ENCODE measurements at places on chromosomes 1 and 21. TPM values are rescaled to one million over a fixed set of nuclear protein-coding genes. Genes with fewer than 3 reads are reported as not detected.

The SUSD4 gene
- 4.8 TPM for total RNA-seq

DNA sequence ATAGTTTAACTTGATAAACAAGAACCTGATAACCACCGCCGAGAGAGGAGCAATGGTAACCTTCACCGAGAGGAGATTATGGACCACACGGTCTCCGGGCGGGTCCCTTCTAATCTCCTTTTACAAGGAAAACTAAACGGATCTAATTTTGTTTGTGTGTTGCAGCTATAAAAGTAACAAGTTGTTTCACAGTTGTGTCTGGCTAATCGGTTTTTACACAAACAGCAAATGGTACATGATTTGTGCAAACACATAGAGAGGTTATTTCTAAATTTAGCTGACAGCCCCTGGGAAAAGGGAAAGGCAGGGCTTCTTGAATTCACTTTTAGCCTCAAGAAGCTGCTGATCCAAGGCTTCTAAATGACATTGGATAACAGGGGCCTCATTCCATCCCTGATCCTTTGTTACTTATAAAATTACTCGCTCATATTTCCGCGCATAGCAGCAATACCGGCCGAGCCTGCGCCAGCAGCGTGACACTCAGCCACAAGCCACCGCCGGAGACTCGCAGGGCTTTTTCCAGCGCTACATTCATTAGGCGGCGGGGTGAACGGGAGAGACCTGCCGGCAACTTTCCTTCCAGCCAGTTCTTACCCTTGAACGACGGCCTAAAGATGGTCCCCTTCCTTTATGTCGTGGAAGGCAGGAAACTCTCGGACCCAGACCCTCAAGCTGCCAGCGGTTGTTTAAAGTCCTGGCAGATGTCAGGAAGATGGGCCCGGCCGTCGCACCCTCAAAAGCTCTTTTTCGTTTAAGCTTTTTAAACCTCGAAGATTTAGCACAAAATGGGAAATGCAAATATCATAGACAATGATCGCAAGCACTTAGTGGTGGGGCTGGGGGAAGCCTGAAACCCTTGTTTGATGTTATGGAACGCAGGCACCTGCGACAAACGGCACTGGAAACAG, 4.4 kb downstream of the FOXD3 start:
- DNase-seq, result no peak
- peaks cover 39% of the 10 kb centered on the region for H3K4me1 ChIP-seq
- peak overlapping the region; percentile 54 for H3K27ac ChIP-seq
- H3K27me3 ChIP-seq, result peaks cover 72% of the 10 kb centered on the region
- peaks cover 5% of the 10 kb centered on the region for H3K36me3 ChIP-seq
- H3K4me3 ChIP-seq, result peak overlapping the region; percentile 44

DNA sequence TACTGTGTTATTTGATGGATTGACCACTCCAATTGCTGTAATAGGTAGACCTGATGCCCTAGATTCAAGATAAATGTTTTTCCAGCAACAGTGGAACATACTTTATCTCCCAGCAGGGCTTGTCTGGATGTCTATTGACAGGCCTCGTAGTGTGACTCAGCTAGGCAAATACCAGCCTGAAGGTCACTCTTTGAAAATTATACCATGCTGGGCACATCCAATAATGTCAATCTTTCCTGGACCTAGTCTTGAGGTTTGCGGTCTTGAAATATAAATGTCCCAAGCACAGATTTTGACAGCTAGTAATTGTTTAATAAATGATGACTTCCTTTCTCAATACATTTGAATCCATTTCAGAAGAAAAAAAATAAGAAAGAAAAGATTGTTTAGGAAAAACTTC, 1138.0 kb upstream of the TMPRSS15 start:
- H3K36me3 ChIP-seq, result no peaks in the 10 kb centered on the region
- H3K4me1 ChIP-seq, result no peaks in the 10 kb centered on the region
- no peak overlapping the region for H3K4me3 ChIP-seq
- DNase-seq, result no peak
- H3K27ac ChIP-seq, result no peak overlapping the region

The ZNF672 gene
- total RNA-seq, result 56.9 TPM

DNA sequence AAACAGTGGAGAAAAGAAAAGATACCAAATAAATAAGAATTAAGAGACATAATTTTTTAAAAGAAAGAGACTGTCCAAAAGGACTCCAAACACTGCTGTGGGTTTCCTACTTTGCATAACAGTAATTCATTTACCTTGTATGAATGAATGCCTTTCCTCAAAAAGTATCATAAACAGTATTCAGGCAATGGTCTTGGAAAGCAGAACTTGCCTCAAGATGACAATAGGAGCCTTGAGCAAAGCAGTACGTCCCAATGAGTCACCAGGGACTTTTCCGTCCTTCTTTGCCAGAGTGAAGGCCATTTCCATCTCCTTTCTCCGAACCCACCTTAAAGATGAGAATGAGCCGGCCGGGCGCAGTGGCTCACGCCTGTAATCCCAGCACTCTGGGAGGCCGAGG, 186.4 kb downstream of the ZBTB18 start:
- no peak for DNase-seq
- H3K4me1 ChIP-seq, result peaks cover 18% of the 10 kb centered on the region
- no peak overlapping the region for H3K4me3 ChIP-seq
- H3K36me3 ChIP-seq, result no peaks in the 10 kb centered on the region
- H3K27me3 ChIP-seq, result no peaks in the 10 kb centered on the region

The UBE2U gene
- not detected for total RNA-seq

The SLC26A9 gene
- total RNA-seq, result not detected

- peaks cover 2% of the 10 kb centered on the region for H3K27me3 ChIP-seq
- H3K27ac ChIP-seq, result peak overlapping the region; percentile 44
- H3K36me3 ChIP-seq, result no peaks in the 10 kb centered on the region
- peaks cover 2% of the 10 kb centered on the region for H3K4me1 ChIP-seq
- DNase-seq, result no peak
These were observed 38.4 kb downstream of the ADAMTS1 start for GRCh38 chr21:26806801-26807295.

GRCh38 chr1:3133686-3134085, 64.7 kb downstream of the PRDM16 start:
- H3K4me1 ChIP-seq, result no peaks in the 10 kb centered on the region
- DNase-seq, result no peak
- H3K36me3 ChIP-seq, result no peaks in the 10 kb centered on the region
- H3K4me3 ChIP-seq, result no peak overlapping the region
- no peak overlapping the region for H3K27ac ChIP-seq

DNA sequence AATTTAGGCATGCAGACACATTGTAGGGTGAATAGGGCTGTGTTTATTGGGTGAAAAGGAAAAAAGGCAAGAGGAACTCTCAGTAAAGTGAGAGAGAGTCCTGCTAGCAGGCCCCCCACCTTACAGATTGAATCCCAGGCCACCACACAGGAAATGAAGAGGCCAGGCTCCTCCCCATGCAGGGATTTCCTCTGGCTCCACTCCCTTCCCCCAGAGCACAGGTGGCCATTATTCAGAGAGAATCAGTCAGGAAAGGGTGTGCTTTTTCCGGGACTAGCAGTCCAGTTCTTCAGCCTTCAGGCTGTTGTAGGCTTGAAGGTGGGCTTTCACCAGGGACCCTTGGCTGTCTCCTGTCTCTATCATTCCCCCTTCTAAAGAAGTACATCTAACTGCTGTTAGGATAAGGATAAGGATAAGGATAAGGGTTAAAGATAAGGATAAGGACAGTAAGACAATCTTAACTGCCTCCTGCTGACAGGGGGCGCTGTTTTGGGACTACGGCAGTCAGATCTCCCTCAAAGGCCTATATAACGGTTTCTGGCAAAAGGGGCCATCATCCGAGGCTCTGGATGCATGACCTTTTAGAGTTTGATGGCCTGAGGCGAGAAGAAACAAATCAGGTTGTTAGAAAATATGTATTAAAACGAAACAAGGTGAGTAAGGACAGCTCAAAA, 26.3 kb downstream of the ZNF648 start:
- peaks cover 5% of the 10 kb centered on the region for H3K36me3 ChIP-seq
- H3K27me3 ChIP-seq, result peaks cover 8% of the 10 kb centered on the region
- H3K4me3 ChIP-seq, result no peak overlapping the region
- no peak overlapping the region for H3K27ac ChIP-seq
- DNase-seq, result no peak
- H3K4me1 ChIP-seq, result peaks cover 14% of the 10 kb centered on the region

GRCh38 chr1:62796221-62796620, 12.3 kb downstream of the ATG4C start:
- H3K27me3 ChIP-seq, result no peaks in the 10 kb centered on the region
- H3K27ac ChIP-seq, result no peak overlapping the region
- H3K4me1 ChIP-seq, result peaks cover 14% of the 10 kb centered on the region

The PPP1R15B gene
- 70.6 TPM for total RNA-seq

GRCh38 chr1:41317361-41317760, 43.9 kb upstream of the FOXO6 start:
- no peaks in the 10 kb centered on the region for H3K27me3 ChIP-seq
- DNase-seq, result no peak
- H3K4me1 ChIP-seq, result no peaks in the 10 kb centered on the region
- H3K4me3 ChIP-seq, result no peak overlapping the region
- H3K27ac ChIP-seq, result no peak overlapping the region

DNA sequence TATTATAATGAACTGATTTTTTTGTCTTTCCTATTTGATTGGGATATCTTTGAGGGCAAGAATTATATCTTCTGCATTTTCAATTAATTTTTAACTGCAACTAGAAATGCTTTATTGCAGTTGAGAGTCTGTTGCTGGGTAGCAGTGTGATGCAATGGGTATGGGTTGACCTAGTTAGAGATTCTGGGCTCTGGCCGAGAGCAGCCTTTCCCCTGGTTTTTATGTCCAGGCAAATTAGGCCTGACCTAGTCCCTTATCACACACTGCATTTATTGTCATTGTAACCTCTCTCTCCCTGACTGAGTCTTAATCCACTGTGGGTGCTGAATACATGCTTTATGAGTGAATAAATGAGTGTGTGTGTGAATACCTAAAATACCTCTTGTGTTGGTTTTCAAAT, 206.4 kb upstream of the PTGFR start:
- DNase-seq, result no peak
- H3K27ac ChIP-seq, result no peak overlapping the region
- no peaks in the 10 kb centered on the region for H3K4me1 ChIP-seq
- no peaks in the 10 kb centered on the region for H3K27me3 ChIP-seq
- H3K4me3 ChIP-seq, result no peak overlapping the region
- no peaks in the 10 kb centered on the region for H3K36me3 ChIP-seq

DNA sequence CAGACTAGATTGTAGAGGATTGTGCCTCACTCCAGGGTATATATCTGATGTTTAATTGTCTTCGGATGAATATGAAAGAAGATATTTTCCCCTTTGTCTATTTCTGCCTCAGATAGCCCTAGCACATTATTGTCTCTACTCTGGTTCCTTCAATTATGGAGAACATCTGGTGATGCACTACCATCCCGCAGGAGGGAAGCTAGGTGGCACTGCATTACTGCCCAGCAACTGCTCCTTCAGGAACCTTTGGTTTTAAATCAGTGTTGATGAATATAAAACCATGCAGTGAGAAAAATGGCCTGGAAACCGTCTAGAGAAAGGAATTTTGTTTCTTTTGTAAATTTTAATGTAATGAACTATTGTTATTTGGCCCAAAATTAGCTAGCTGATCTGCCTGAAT, 68.5 kb downstream of the GPR88 start:
- DNase-seq, result peak; percentile 14
- H3K27ac ChIP-seq, result no peak overlapping the region
- peaks cover 29% of the 10 kb centered on the region for H3K27me3 ChIP-seq
- no peaks in the 10 kb centered on the region for H3K4me1 ChIP-seq
- no peaks in the 10 kb centered on the region for H3K36me3 ChIP-seq
- H3K4me3 ChIP-seq, result no peak overlapping the region

GRCh38 chr21:32962268-32962667, 63.5 kb upstream of the OLIG2 start:
- H3K27ac ChIP-seq, result no peak overlapping the region
- peaks cover 2% of the 10 kb centered on the region for H3K4me1 ChIP-seq
- DNase-seq, result no peak
- peaks cover 46% of the 10 kb centered on the region for H3K27me3 ChIP-seq
- no peak overlapping the region for H3K4me3 ChIP-seq

DNA sequence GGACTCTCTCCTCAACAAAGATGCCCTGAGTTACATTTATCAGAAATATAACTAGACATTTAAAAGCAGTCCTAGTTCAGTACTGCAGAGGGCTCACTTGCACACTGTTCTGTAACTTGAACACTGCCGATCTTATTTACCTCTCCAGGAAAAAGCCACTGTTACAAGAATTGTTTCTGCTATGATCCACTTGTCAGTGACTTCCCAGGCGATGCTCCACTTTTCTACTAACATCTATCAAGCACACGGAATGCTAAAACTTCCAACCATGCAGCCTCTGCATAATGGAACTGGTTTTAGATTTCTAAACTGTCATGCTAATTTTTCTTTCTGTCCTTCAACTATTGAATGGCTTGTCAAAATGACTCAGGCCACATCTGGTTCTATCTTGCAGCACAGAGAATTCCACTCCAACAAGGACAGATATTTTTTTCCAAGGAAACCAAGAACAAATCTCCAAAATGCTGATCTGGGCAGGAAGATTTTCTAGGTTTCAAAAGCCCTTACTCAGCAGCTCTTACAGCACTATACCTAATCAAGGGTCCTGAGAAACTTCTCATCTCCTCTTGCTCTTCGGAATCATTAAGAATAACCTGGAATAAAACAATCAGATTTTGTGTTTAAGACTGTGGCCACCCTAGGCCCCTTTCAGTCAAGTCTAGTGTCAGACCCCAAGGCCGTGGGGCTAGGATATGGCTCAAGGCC, 9.9 kb downstream of the SEC16B start:
- H3K4me3 ChIP-seq, result no peak overlapping the region
- H3K27ac ChIP-seq, result no peak overlapping the region
- H3K36me3 ChIP-seq, result no peaks in the 10 kb centered on the region
- no peaks in the 10 kb centered on the region for H3K27me3 ChIP-seq
- no peaks in the 10 kb centered on the region for H3K4me1 ChIP-seq

DNA sequence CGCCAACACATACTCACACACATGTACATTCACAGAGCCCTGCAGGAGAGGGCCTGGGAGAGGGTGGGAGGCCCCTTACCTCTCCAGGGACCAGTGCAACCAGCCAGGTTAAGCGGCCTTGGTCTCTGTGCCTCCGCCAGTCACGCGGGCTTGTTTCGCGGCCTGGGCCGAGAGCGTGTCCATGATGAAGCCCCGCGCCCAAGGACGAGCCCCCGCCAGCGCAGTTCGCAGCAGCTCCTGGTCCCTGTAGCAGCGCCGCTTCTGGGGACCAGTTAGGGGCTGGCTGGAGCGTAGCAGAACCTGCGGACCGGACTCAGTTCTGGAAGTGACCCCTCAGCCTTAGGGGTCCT, 7.3 kb upstream of the FAM167B start:
- H3K27me3 ChIP-seq, result no peaks in the 10 kb centered on the region
- no peak for DNase-seq
- H3K4me3 ChIP-seq, result peak overlapping the region; percentile 78
- H3K27ac ChIP-seq, result no peak overlapping the region
- H3K4me1 ChIP-seq, result peaks cover 35% of the 10 kb centered on the region
- no peaks in the 10 kb centered on the region for H3K36me3 ChIP-seq
